ENCODE measurements at places on chromosomes 3 and 15.

DNA sequence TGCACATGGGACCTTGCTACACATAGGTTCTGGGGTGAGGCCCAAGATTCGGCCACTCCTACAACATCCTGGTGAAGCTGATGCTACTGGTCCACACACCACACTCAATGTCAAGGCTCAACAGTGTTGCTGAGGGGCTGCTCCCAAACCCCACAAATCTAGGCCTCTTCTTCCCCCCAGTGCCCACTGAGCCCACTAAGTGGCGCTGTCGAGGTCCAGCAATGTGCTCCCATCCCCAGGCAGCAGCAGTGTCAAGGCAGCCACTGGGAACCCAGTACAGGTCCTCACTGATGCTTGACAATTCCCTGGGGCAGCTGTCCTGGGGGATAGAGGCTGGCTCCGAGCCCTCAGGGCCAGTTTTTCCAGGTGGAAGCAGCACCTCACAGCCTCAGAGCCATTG is 21.5 kb downstream of the SCN5A start:
- peak; percentile 44 for DNase-seq

GRCh38 chr15:85974348-85974705 is 105.3 kb upstream of the AGBL1 start:
- no peak for DNase-seq

- no peak for DNase-seq
Measured at GRCh38 chr3:114929971-114930732, 216.9 kb downstream of the ZBTB20 start.

DNA sequence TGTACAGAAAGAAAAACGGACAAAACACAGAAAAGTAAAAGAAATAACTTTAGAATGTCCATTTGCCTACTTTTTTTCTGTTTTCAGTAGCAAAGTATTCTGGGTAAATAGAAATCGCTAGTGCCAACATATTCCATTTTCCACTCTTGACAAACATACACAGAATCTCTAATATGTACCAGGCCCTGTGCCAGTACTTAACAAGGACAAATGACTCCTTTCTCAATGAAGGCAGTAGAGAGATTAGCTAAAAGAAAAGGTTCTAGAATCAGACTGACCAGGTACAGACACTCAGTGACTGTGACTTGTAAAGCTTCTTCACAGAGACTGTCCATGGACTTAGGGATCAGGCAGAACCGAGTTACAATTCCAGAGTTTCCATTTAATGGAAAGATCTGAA is 165.8 kb upstream of the STAC start:
- DNase-seq: no peak

GRCh38 chr3:31421314-31422048 is 111.2 kb upstream of the STT3B start:
- no peak for DNase-seq

DNA sequence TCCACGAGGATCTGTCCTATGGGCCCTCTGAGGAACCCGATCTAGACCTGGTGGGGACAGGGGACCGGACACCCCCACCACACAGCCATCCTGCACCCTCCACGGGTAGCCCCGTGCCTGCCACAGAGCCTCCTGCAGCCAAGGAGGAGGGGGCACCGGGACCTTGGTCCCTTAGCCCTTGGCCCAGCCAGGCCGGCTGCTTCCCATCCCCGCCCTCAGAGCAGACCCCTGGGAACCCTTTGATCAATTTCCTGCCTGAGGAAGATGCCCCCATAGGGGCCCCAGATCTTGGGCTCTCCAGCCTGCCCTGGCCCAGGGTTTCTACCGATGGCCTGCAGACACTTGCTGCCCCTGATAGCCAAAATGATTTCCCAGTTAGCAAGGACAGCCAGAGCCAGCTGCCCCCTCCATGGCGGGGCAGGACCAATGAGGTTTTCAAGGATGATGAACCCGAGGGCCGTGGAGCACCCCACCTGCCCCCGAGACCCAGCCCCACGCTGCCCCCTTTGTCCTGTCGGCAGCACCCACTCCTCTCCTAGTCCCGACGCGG is 91.5 kb downstream of the TBC1D2B start:
- DNase-seq: no peak

- no peak for DNase-seq
Measured at GRCh38 chr3:53642211-53642610, 147.8 kb downstream of the CACNA1D start.

DNA sequence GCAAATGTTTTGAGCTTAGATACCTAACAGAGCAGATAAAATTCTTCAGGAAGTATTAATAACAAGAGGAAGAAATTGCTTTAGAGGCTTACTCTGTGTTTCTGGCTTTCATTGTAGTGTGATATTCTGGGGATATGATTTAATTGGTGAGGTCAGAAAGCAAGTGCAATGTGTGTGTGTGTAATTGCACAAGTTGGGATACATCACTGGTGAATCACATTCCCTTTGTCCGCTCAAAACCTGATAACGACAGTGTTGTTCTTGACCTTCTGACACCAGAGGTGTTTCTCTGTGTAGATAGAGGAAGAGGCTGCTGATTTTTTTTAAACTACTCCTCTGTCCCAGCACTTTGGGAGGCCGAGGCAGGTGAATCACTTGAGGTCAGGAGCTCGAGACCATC is 161.1 kb downstream of the CACNA2D3 start:
- no peak for DNase-seq

GRCh38 chr3:196661400-196661799 is 21.9 kb downstream of the NRROS start:
- no peak for DNase-seq

DNA sequence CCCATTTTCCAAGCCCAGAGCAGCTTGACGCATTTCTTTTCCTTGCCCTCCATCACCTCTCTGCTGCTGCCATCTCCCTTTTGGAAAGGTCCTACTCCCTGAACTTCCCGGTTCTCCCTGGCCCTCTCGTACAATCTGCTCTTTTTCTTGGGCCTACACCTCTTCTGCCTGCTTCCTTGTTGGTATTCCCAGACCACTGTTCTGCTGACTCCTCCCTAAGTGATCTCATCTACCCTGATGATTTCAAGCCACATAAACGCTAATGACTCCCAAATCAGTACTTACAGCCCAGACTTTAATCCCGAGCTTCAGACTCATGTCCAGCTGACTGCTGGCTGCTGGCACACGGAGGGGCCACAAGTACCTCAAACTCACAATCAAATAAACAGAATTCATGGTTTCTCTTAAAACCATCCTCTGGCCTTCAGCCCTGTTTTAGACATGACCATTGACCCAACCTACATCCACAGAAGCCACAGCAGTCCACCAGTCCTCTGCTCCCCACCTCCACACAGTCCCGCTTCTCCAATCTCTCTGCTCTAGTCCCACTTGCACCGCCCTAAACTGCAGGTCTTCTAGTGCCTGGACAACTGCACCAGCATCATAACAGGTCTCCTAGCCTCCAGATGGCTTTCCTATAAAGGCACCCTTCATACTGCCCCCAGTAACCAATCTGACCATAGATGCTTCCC is 57.6 kb downstream of the AAGAB start:
- DNase-seq: no peak

DNA sequence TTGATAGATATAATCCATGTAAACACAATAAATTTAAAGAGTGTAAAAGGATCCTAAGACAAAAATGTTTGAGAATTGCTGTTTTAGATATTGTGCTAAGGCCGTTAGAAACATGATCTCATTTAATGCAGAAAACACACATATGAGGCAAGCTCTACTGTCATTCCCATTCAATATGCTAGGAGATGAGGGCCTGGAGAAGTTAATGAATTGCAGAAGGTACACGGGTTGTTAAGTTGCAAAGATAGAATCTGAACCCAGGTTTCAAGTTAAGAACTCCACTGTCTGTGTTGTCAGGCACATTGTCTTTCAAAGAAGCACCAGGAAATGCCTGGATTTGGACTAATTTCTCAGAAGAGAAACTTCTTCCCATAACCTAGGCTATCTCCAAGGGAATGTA is 65.1 kb upstream of the SAMMSON start:
- no peak for DNase-seq

DNA sequence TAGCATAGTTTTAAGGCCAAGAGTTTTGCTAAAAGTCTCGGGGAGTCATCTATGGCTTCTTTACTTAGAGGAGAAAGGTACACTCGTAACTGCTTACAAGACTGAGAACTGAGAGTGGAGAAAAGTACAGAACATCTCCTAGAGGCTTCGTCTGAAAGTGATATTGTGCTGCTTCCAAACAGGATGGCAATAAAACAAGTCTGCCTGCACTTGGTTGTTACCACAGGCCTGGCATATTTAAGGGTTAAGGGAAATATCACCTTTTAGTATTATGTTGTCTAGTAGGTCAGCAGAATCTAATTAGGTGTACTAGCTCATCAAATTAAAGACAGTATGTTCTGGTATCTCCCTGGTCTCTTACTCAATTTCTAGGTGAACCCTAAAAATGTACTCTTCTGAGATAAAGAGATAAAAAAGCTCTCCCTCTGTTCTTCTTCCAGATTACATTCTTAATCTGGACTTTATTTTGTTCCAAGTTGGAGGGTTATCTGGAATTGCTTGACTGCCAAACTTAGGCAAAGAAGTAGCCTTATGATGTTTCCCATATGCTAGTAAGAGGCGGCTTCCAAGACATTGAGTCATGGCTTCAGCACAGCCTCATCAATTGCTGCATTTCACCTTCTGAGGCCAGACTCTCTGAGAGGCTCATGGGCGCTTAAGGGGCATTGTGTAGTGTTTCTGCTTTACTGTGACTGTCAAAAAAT is 181.3 kb downstream of the LSAMP start:
- DNase-seq: no peak

DNA sequence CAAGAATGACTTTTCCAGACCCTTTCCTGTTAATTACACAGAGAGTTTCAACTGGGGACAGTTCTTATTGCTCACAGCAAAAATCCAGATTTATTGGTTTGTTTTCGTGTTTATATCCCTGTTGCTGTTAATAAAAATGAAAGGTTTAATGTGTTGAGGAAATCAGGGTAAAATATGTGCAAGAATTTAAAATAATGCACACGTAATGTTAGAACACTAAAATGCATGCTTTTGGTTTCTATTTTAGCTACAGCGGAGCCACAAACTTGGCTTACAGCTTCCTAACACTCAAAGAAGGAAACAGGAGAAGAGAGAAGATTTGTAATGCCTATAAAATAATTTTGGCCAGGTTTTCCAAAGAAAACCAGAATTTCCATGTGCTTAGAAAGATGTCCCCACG is 62.7 kb downstream of the CASR start:
- DNase-seq: no peak

DNA sequence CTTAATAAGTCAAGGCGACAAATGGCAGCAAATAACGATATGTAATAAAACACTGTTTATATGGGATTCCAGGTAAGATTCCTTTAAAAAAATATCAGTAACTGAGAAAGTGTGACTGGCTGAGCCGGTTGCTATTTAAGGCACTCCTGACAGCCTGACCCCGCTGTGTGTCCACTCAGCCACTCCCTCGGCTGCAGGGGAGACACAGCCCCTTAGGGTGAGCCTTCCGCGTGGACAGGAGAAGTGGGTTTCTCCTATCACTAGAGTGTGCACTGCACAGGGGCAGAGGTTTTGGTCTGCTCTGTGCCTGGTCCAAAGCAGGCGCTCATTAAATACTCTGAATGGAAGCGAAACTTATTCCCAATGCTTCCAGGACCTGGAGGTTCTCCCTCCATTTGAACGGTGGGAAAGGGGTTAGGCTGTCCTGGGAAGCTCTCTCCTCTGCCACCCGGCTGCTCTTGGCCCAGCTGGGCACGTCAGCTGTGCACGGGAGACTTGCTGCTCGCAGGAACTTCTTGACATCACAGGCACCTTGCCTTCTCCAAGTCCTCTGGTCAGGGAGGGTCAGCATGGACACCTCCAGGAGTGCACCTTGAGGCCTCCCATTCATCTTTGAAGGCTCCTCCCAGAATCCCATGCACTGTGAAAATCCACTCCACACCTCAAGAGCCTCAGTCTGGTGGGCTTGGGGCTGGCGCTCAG is 43.3 kb upstream of the SLCO2A1 start:
- no peak for DNase-seq

- DNase-seq: no peak
Measured at GRCh38 chr3:62604298-62604697, 230.9 kb upstream of the FEZF2 start.

GRCh38 chr3:29763115-29763514 is 482.2 kb downstream of the RBMS3 start:
- DNase-seq: no peak

GRCh38 chr15:87579537-87579936 is 677.0 kb downstream of the NTRK3 start:
- DNase-seq: no peak

DNA sequence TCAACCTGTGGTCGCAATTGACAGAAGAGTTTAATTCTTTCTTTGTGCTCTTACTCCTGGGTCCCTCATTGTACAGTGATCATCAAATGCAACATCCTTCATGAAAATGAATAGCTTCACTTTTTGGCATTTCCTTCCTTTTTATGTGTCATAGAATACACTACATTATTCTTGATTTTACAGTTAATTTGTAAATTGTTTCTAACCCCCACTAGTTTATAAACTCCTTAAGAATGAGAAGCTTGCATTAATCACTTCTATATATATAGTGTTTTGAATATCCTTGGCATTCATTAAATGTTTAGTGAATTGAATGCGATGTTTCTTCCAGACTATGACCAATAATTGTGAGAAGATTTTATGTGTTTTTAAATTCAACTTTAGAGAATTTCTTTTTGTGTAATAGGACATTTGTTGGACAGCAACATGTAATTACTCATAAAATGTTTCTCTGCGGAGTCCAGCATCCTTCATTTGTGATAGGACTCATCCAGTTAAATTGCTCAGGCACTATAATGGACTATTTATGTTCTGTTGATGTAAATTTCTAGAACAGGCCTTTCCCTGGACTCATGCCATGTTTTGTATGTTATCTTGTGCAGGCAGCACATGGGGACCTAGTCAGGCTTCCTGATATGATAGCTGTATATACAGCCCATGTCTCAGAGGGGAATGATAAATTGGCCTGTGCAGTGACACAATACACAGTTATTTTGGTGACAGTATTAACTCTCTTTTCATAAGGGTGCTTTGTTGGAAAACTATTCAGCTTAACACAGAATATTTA is 51.3 kb downstream of the MBNL1 start:
- no peak for DNase-seq

GRCh38 chr3:127172781-127173515 is 20.0 kb upstream of the PRR23E start:
- DNase-seq: no peak

DNA sequence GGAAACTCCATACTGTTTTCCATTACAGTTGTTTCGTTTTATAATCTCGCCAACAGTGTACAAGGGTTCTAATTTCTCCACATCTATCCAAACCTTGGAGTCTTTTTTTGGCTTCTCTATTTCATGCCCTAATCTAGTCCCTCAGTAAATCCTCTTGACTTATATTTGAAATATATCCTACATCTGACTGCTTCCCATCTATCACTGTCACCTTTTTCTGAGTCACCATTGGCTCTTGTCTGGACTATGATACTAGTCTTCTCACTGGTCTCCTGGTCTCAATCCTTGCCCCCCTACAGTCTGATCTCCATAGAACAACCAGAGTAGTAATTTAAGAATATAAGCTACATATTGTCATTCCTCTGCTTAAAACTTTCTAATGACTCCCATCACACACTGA is 80.0 kb downstream of the ITPR1 start:
- no peak for DNase-seq

- DNase-seq: peak; percentile 76
Measured at GRCh38 chr3:51942603-51943450, 664 bp downstream of the PARP3 start.

Measured in activated naive CD4-positive, alpha-beta T cell treated with anti-CD3 and anti-CD28 coated beads for 36 hours (primary cell).